ENCODE measurements at places on chromosomes 2 and 18.

GRCh38 chr2:42359965-42360483 lies 993 bp downstream of the COX7A2L start:
- DNase-seq = no peak

GRCh38 chr2:235390108-235390815 lies 103.6 kb upstream of the AGAP1 start:
- peak; percentile 74 for DNase-seq

GRCh38 chr2:10951558-10952414 lies 40.1 kb downstream of the KCNF1 start:
- DNase-seq = no peak

DNA sequence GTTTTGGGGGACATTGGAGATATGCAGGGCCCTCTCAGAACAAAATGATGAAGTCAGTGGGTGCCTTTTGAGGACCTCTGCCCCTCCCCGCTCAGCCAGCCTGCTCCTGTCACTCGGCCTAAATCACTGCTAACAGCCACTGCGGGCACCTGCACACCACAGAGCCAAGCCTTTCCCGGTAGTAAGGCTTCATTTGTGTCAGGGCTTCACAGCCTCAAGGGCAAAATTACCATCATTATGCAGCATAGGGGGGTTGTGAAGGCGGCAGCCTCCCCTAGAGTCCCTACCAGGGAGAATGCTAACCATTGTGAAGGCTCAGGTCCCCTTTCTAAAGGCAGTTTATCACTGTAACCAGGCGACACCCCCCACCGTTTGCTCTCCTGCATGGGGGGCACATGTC lies 519.8 kb upstream of the MYT1L start:
- no peak for DNase-seq

- peak; percentile 14 for DNase-seq
Measured at GRCh38 chr2:199940373-199940772, 14.9 kb downstream of the TYW5 start.

DNA sequence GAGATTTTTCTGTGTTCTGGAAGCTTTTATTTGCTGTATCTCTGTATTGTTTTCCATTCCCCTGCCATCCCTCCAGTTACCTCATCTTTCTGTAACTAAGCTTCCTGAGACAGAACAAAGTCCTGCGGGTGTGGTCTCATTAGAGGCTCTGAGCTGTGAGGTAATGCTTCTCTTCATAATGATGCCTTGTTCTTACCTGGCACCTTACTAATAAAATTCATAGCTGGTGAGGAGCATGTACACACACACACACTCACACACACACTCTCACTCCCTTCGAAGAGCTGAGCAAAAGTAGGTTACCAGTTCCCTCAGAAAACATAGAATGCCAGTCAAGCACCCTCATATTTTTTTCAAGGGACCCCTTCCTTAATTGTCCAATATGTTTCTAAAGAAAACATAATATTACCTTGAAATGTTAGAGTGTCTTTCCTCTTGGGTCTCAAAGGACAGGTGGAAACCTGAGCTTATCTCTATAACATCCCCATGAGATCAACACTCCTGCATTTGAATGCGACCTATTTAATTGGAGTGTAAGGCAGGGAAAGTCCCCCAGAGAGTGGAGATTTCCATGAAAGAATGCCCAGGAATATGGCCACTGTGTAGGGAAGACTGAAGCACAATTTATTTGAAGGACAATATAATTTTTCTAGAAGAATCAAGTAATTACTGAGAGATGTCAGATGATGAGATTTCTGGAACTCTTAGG lies 161.6 kb upstream of the NCK2 start:
- DNase-seq = no peak

GRCh38 chr18:68340606-68341005 lies 374.3 kb downstream of the TMX3 start:
- no peak for DNase-seq

GRCh38 chr2:42216694-42217093 lies 47.5 kb downstream of the EML4 start:
- no peak for DNase-seq

DNA sequence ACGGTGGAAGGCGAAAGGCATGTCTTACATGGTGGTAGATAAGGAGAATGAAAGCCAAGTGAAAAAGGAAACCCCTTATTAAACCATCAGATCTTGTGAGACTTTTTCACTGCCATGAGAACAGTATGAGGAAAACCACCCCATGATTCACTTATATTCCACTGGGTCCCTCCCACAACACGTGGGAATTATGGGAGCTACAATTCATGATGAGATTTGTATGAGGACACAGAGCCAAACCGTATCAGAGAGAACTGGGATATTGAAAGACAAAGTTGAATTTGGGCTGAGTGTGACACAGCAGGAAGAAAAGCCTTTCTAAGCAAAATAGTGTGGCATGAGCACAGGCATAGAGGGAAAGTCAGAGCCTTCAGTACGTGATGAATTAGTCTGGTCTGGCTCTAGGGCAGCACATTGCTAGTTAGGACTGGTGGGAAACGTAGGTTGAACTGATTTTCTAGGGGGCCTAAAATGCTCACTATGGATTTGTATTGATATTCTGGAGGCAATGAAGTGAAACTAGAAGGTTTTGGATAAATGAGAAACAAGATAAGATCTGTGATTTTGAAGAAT lies 84.8 kb upstream of the RND3 start:
- no peak for DNase-seq
